Ecto neural progenitor cell (in vitro differentiated cells): ENCODE measurements at places on chromosomes 11 and 22.

DNA sequence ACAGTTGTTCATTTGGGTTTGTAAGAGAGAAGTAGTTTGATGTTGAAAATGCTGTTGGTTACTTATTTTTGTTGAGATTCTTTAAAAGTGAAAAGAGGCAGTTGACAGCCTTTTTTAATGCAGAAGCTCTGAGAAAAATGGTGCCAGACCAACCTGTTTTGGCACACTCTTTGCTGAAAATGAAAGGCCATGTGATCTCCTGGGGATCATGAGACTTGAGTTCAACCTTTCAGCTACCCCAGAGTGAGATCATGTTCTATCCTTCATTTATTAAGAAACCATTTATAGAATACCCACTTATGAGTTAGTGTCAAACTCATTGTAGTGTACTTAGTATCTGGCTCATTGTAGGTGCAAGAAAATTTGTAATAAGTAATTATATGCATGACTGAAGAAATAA is 196.2 kb downstream of the MAML2 start:
- DNase-seq: no peak

GRCh38 chr11:21931436-21932101 is 261.3 kb upstream of the ANO5 start:
- DNase-seq: no peak

DNA sequence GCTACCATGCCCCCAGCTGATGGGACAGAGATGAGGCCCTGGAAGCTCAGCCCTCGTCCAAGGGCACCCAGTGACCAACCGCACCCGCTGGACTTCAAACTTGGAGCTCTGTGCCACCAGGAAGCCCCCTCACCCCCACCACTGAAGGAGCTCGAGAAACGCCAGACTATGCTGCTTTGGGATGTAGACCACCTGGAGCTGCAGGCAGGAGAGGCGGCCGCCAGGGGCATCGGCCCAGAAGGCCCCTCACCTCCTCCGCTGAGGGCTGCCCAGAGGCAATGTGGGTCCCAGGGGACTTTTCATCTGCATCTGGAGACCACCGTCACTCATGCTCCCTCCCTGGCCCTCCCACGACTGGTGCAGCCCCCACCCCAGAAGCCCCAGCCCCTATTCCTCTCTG is 28.3 kb downstream of the CDKN1C start:
- DNase-seq: no peak

DNA sequence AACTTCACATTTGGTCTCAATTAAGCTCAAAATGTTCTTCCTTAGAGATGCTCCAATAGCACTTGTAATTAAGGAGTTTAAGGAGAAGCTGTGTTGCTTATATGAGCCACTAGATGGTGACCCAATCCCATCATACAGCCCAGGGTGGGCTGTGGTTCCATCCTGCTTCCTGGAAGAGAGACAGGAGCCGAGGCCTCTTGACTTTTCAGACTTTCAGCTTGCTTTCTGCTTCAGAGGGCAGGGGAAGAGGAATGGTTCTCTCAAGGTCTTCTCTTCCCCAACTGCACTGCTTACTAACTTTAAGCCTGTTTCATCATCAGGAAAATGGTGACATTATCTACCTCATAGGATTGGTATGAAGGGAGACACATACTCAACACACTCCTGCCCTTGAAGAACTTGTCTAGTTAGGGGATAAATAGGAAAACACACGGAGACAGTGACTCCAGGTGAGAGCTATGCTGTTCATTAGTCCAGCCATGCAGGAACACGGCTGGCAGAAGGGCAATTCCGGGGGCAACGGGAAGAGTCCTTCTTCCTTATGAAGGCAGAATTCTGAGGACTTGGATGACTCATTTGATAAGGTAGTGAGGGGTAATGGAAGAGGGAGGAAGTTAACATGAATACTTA is 20.1 kb downstream of the TMEM218 start:
- DNase-seq: peak; percentile 76

DNA sequence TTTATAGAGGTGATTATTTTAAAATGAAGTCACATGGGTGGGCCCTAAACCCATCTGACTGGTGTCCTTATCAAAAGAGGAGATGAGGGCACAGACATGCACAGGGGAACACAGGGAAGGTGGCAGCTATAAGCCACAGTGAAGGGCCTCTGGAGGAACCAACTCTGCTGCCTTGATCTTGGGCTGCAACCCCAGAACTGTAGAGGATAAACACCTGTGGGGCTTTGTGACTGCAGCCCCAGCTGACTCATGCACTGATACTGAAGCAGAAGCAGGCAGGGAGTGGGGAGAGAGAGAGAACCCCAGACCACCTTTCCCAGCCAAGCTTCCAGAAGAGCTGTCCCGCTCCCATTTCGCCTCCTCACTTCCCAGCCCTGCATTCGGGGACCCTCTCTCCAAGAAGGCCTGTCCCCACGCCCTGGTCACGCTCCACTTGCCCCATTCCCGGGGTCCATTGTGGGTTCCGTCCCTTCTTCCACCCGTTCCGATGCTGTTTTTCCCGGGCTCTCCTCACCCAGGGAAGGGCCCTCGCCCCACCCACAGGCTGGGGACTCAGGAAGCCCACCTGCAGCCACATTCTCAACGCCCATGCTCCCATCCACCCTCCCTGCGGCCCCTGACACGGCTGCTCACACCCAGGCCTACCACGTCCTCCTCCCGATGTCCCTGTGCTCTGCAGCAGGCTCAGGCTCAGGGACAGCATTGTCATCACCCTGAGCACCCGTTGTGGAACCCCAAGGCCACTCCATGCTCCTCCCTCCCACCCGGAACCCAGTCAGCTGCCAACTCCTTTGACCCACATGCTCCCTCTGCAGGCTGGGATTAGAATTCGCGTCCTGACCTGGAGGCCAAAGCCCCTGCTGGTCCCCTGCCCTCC is 90.8 kb upstream of the SHANK2 start:
- peak; percentile 79 for DNase-seq

DNA sequence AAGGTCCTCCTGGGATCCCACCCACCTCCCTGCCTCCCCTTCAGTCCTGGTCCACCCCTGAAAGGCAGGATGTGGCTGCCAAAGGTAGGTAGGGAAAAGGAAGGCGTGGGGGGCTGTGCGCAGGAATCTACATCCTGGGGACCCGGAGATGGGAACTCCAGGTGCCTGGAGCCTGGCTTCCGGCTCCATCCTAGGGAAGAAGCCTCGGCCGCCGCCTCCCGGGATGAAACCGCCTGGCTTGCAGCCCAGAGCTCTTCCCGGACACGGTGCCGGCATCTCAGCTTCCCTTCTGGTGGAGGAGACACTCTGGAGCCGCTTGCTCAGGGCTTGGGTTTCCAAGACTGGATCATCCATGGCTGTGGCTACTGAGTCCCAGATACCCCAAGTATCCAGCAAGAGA is 33.3 kb upstream of the PDGFB start:
- no peak for DNase-seq

GRCh38 chr11:95566211-95566610 is 223.4 kb downstream of the FAM76B start:
- no peak for DNase-seq

DNA sequence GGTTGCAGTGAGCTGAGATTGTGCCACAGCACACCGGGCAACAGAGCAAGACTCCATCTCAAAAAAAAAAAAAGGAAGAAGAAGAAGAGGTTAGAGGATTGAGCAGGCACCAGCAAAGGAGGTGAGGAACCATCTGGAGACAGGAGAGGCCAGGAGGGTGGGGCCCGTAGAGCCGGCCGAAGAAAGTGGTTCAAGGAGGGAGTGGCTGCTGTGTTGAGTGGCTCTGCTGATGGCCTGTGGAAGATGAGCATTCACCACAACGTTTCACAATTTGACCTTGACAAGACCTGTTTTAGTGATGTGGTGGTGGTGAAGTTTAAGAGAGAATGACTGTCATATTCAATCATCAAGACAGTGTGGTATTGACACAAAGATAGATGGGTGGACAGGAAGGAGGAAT is 6.8 kb upstream of the CTSD start:
- DNase-seq: no peak

DNA sequence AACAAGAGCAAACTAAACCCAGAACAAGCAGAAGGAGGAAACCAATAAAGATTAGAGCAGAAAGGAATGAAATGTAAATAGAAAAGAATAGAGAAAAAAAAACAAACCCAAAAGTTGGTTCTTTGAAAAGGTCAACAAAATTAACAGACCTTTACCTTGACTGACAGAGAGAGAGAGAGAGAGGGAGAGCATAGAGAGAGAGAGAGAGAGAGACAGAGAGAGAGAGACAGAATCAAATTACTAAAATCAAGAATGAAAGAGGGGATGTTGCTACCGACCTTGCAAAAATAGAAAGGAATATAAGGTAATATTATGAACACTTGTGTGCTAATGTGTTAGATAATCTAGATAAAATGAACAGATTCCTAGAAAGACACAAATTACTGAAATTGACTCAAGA is 22.6 kb upstream of the AMPD3 start:
- DNase-seq: no peak
